GDM1 (cell line): ENCODE measurements at places on chromosomes 2 and 18.

GRCh38 chr2:108619925-108620620 lies 85.8 kb downstream of the LIMS1 start:
- no peak for DNase-seq

DNA sequence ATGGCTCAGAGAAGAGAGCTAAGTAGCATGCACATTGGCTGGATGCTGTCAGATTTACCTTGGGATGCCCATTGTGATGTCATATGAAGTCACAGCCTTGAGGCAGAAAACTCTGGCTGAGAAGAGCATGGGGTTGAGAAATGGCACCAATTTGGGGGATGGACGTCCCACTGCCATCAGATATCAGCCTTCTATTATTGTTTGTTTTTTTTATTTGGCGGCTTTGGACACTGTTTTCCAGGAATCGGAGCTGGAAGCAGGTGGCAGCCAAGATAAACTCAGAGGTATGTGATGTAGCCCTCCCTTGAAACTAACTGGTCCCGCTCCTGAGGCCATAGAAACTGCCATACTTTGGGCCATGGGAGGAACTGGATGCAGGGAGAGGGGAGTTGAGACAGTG lies 40.6 kb downstream of the GCKR start:
- DNase-seq: no peak

DNA sequence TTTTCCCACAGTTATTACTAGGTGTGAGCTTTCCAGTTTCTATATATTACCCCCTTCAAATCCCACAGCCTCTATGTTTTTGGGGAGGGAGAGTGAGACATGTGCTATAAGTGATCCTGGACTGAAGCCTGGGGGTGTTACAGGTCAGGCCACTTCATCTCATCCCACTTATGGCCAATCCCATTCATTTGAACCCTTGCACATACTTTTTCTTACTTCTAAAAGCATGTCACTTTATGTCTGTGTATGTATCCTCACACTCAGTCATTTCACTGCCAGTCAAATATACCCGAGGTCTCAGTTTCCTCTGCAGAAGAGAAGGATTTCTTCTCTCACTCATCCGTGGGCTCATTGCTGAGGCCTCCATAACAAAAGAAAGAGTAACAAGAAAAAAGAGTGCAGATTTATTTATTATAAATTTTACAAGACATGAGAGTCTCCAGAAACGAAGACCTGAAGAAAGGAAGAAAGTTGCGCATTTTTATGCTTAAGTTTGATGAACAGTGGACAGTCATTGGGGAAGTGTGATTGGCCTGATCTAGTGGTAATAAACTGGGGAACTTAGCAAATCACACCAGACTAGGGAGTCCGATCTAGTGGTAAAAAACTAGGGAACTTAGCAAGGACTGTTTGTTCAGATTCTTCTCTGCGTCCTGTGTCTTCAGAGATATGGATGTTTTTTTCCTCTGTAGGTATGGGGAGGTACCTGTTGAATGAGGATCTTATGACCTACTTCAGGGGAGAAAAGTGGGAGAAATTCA lies 52.1 kb downstream of the ICOS start:
- no peak for DNase-seq

DNA sequence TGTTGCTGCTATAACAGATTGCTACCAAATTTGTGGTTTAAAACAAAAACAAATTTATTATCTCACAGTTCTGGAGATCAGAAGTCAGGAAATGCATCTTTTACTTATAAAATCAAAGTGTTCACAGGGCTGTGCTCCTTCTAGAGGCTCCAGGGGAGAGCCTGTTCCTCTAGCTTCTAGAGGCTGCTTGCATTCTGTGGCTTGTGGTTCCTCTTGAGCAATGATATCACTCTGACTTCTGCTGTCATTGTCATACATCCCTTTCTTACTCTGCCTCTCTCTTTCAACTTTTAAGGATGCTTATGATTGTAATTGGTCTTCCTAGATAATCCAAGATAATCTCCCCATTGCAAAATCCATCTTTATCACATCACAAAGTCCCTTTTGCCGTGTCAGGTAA lies 6.1 kb upstream of the DCC start:
- DNase-seq: no peak

- no peak for DNase-seq
These were observed 18.1 kb upstream of the MSTN start for GRCh38 chr2:190080527-190081049.
